ENCODE measurements at places on chromosomes 12 and 14.
A peak's percentile ranks its signal among the peaks of the same experiment; 100 is the strongest.

- DNase-seq = no peak
Measured at GRCh38 chr12:105640761-105641160, 310.3 kb downstream of the C12orf75 start.

GRCh38 chr12:57254506-57255280, 3.7 kb upstream of the STAC3 start:
- DNase-seq = no peak

- DNase-seq = peak; percentile 20
Measured at GRCh38 chr12:40010899-40011774, 94.7 kb downstream of the SLC2A13 start.

DNA sequence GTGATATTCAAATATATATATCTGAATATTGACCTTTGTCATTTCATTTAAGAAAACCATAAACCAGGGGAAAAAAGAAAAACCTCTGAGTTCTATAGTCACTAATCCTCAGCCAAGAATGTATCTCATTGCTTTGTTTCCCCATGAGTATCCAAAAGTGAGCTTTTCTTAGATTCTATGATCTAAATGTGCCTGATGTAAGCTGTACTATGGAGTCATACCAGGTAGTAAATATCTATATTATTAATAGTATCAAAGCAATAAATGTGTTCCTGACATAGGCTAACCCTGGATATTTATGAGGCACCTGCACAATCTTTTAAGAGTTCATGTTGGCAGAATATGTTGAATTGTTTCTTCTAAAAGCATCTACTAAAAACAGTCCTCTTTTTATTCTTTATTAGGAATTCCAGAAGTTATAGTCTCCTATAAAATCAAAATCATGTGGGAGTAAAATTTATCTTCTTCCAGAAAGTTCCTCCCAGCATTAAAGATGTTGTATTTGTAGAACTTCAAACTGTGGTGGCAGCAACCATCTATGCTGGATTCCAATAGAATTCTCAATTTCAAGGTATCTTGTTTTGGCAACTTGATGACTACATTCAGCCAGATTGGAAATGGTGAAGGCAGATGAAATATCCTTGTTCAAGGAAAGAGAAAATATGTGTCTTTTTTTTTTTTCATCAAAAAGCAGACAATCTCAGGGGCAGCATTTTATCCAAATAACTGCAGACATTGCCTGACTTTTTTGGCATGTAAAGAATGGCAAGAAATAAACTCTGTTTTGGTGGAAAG, 139.7 kb upstream of the RASSF8 start:
- no peak for DNase-seq

DNA sequence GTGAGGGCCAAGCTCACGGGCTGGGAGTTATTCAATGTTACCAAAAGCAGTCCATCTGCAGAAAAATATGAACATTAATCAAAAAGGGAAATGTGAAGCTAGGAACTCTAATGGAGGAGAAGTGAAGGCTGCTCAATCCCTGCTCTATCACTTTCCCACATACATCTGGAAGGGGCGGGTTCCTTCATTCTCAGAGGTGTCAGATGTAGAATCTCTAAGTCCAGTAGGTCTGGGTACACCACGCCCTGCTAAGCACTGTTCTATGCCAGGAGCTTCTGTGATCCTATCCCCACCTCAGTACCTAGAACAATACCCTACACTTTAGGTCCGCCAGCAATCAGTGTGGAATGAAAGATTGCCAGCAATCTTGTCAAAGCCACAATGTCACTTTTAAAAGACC, 37.0 kb upstream of the ANO2 start:
- DNase-seq = no peak

- DNase-seq = no peak
Measured at GRCh38 chr14:30958555-30959407, 66.7 kb upstream of the AP4S1 start.

GRCh38 chr14:52076334-52076733, 7.5 kb upstream of the NID2 start:
- DNase-seq = peak; percentile 56

GRCh38 chr12:90826036-90826435, 128.9 kb downstream of the CCER1 start:
- no peak for DNase-seq

DNA sequence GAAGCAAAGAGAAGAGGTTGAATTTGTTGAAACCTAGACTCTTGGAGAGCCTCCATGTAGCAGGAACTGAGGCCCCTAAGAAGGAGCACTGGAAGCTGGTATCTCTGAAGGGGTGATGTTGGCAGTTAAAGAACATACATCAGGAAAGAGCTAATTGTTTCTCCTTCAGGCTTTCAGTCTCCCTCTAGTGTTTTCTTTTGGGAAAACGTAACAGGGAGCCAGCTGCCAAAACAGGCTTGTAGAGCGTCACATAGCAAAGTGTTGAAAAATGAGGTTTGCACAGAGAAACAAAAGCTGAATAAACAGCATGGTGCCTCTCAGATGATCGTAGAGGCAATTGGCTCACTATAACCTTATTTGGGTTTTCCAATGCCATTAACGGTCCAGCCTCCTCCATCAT, 46.9 kb upstream of the CAND1 start:
- no peak for DNase-seq

GRCh38 chr14:50775357-50775756, 55.6 kb downstream of the NIN start:
- no peak for DNase-seq

DNA sequence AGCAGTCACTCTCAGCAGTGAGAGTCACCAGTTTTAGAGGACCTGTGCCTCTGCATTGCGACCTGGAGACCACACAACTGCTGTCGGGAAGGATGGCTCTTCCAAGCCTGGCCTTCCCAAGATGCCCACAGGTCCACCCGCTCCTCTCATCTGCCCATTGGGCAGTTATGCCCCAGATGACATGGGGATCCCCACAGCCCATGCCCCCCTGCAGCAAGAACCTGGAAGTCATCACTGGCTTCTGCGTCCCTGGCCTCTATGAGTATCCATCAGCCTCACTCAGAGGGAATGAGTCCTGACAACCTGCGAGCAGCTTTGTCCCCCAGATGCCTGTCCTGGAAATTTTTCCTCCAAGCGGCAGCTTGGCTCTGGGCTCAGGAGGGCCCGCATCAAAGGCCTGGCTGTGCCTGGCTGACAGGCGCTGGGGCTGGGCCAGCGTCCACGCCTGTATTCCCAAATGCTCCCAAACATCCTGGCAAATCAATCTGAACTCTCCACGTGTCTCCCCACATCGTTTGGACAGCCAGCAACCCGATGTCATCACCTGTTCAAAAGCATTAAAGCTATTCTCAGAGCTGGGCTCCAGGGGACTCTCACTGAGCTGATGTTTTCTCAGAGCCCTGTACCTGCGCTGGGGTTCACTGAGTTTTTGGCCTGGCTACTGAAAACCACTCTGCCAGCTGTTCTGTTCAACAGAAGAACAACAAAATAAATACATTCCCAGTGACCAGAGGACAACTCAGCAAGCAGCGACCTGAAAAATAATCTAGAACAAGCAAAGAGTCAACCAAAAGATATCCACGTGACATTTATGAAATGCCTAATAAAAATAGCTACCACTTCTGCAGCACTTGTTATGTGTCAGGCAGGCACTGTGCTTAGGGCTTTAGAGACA, 57.8 kb downstream of the CLMN start:
- no peak for DNase-seq

DNA sequence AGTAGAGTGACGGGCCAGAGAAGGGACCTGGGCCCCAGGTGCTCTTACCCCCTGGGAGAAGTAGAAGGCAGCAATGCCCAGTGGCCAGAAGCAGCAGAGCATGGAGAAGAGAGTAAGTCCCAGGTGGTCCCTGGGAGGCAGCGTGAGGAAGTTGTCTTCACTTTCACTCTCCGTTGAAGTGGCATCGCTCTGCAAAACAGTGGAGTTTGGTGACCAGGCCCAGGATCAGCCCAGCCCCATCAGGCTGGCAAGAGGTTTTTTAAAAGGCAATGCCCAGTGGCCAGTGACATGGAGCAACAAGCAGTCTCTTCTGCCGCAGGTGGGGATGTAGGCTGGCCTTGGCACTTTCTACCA, 18.2 kb downstream of the SYNDIG1L start:
- no peak for DNase-seq

DNA sequence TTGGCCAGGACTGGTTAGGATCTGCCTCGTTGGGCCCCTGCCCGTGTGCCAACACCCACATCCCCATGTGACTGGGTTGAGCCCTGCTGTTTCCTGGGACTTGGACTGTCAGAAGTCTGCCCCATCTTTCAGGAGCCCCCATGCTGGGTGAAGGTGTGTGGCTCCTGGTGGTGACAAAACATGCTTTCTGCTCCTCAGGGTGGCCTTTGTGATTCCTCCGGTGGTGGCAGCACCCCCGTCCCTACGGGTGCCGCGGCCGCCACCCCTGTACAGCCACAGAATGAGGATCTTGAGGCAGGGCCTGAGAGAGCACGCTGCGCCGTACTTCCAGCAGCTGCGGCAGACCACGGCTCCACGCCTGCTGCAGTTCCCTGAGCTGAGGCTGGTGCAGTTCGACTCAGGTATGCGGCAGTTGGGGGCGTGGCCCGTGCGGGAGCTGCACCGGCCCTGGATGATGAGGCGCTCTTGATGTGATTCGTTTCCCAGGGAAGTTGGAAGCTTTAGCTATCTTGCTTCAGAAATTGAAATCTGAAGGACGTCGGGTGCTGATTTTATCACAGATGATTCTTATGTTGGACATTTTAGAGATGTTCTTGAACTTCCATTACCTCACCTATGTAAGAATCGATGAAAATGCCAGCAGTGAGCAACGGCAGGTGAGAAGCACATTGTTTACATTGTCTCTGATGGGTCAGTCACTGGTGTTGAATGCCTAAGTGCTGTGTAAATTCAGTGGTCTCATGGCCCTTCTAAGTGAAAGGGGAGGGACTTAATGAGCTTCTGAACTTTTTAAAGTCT, 80.0 kb downstream of the EP400 start:
- no peak for DNase-seq

GRCh38 chr12:89521364-89522223, 3.0 kb downstream of the GALNT4 start:
- DNase-seq = no peak

DNA sequence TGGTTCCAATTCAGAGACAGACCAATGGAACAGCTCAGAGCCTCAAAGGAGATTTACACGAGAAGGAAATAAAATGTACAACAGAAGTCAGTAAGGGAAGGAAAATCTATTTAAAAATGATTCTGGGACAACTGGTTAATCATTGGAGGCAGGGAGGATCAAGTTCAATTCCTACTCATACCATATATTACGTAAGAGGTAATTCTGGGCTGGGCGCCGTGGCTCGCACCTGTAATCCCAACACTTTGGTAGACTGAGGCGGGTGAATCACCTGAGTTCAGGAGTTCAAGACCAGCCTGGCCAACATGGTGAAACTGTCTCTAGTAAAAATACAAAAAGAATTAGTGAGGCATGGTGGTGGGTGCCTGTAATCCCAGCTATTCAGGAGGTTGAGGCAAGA, 36.7 kb upstream of the PITPNM2 start:
- DNase-seq = no peak
